ENCODE measurements at places on chromosomes 5 and 9.

DNA sequence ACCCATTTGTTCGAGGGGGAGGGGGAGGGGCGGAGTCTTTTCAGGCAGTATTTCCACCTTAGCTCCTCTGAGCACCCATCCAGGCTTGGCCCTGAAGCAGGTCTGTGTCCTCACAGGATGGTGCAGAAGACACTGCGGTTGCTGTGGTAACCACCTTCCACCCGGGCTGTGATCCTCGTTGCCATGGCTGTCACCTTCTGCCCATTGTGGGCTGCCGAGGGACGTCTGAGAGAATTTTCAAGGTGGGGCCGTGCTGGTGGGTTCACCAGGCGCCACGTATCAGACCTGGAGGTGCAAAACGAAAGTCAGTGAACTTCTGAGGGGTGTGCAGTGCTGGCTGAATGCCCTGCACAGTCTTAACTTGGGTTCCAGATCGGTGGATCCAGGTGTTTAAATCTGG is 26.7 kb downstream of the POLR1E start:
- DNase-seq, result no peak

GRCh38 chr9:105656131-105656921 is 5.9 kb upstream of the TAL2 start:
- peak; percentile 14 for DNase-seq

GRCh38 chr5:42912184-42912798 is 100.6 kb upstream of the SELENOP start:
- DNase-seq, result peak; percentile 35

DNA sequence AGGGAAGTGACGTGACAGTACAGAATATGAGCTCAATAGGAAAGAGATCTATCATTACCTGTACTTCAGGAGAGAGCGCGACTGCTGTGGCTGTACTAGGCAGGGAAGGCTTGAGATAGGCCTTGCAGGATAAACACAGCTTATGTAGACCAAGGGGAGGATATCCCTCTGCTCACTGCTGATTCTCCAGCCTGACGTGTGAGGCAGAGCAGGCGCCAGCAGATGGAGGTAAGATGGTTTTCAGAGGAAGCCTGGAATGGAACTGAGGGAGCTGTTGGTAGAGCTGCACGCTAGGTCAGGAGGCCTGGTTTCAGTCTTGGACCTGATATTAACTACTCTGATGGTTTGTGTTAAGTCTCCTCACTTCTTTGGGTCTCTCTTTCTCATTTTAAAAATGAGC is 291.4 kb downstream of the YTHDC2 start:
- no peak for DNase-seq

- DNase-seq, result no peak
Observed at GRCh38 chr5:36641431-36641830, 35.0 kb downstream of the SLC1A3 start.

DNA sequence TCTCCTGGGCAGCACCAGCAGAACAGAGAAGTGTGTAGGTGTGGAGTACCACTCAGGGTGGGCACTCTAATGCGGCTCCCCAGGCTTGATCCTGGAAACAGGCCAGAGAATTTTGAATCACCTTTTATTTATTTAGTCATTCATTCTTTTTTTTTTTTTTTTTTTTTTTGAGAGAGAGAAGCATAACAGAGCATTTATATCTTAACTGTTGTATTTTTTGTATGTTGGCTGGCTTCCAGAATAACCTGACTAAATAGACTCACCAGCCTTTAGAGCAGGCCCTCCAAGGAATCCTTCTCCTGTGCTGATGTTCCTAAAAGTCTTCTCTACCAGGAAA is 153.4 kb downstream of the PIK3R1 start:
- no peak for DNase-seq

DNA sequence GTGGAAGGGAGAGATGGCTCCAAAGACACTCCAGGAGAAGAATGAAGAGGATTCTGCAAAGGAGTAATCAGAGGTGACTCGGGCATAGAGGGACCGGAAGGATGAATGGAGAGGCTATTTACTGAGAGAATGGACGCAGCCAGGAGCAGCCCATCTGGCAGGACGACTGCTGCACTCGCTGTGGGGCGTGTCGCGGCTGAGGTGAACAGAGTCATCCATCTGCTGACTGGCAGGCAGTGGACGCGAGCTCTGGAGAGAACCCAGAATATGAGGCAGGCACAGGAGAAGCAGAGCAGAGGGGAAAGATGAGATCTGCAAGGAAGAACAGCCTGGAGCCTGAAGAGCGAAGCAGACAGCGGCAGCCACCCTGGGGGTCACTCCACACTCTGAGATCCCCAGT is 16.4 kb downstream of the FGF1 start:
- DNase-seq, result no peak

GRCh38 chr9:77896269-77896937 is 135.2 kb downstream of the GNAQ start:
- no peak for DNase-seq

- DNase-seq, result no peak
Observed at GRCh38 chr9:1456301-1457024, 406.3 kb downstream of the DMRT2 start.

DNA sequence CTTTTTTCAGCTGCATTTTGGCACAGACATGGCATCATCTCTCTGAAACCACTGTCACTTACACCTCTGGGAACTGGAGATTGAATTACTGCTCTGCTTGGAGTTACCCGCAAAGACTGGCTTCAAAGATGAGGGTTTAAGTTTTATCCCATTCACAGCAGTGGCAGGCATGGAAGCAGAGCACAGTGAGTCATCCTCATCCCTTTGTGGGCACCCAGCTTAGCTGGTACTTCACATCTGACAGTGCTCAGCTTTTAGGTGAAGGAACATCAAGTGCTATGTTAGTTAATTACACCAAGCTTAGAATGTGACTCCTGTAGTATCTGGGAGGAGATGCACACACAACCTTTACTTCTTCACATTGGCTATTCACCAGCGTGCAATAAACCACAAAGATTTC is 24.8 kb upstream of the ALDH1A1 start:
- DNase-seq, result no peak

GRCh38 chr5:1099926-1100663 is 11.8 kb downstream of the SLC12A7 start:
- DNase-seq, result no peak

DNA sequence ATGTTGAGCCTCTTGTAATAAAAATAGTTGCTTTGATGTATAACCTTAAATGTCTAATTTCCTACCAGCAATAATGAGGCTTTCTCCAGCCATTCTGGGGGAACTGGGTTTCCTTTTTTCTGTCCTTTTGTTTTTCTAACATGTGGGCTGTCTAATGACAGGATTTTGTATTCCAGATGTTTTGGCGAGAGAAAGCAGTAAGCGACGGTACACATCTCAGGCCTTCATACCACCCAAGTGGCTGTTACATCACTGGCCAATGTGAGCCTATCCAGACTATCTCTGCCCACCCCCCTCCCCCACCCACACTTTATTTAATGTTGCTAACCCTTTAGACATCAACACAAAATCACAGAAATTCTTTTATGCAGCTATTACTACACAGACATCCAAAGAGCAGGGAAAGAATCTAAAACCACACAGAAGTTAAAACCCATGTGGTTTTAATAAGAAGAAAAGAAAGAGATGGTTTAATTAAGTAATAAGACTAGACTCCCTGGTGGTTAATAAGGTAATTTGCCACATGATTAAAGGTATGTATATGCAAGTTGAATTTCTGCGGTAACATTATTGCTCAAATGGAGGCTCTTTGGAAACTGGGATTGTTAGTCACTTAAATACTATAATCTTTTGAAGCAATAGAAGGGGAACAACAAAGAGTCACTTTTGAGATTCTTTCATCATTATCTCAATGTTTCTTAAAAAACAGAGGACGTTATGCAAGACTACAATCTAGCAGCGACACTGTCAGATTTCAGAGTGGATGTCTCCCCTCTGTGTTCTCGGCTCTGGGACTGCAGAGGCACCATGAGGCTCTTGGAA is 365.1 kb downstream of the ENC1 start:
- DNase-seq, result no peak

DNA sequence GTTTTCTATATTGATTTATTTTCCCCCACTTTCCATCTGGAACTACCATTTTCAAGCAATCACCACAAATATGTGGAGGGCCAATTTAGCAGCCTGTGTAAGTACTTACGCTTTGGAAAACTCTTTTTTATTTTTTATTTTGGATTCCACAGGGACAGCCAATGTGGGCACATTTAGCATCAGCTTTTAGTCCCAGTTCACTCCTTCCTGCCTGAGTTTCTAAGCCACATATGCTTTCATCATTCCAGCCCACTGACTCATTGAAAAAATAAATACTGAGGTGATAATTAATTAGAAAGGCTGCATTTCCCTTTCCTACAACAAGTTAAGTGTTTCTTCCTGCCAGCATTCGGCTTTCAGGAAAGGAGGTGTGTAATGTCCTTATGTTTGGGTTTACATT is 76.8 kb downstream of the TMEM167A start:
- DNase-seq, result no peak

DNA sequence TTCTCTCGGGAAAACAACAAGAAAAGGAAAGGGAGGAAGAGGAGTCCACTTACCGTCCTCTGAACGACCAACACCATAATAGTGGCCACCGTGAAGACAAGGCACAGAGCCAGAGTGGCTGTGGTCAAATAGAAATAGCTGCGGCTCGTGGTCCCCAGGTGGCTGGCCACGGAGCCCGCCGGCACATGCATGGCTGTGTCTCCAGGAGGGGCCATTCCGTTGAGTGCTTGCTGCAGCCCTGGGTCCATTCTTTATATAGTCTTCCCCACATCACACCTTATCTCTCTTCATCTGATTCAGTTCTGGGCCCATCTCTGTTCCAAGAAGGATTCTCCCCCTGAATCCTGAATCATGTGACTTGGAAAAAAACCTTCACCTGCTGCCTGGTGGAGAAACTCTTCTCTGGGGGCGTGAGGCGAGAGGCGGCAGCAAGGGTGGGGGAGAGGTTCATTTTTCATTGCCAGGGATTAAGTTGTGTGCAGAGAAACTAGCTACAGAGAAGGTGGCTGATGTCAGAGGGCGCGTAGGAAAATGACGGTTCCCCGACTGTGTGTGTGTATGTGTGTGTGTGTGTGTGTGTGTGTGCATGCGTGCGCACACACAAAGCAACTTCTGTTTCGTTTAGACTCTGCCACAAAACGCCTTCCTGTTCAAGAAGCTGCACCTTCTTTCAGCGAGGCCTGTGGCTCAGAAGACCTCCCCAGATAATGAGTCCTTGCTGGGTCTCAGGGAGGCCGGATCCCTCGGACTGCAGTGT is at the start of gene TNFSF8:
TSS of gene TNFSF8 (minus strand) at position 536 of the 757 bp plus-strand sequence. CDS start at position 248, 288 bp downstream.
- DNase-seq, result peak; percentile 65

DNA sequence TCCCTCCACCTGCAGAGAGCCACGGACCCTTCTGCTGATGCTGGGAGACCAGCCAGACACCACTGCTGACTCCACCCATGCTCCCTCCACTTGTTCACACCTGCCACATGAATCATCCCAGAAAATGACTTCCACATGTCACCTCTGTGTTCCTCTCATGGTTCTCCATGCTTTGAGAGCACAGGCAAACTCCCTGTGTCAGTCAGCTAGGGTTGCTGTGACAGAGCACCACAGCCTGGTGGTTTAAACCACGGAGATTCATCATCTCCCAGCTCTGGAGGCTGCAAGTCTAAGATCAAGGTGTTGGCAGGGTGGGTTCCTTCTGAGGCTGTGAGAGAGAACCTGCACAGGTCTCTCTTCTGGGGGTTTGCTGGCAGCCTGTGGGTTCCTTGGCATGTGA is 381.4 kb downstream of the GADD45G start:
- DNase-seq, result no peak

- peak; percentile 16 for DNase-seq
Observed at GRCh38 chr5:82351754-82352145, 73.6 kb upstream of the RPS23 start.

DNA sequence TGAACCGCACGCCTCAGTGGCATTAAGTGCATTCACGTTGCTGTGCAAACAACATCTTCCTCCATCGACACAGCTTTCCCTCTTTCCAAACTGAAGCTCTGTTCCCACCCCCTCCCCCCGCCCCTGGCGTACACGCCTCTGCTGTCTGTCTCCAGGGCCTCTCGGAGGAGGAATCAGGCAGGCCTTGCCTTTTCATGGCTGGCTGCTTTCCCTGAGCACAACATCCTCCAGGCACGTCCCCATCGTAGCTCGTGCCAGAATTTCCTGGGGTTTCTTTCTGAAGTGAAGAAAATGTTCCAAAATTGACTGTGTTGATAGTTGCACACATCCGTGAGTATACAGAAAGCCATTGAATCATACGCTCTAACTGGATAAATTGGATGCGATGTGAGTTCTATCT is 22.3 kb upstream of the TMEM250 start:
- no peak for DNase-seq

GRCh38 chr5:453725-454481 is 10.9 kb downstream of the EXOC3 start:
- DNase-seq, result no peak

GRCh38 chr5:154112255-154112654 is 73.5 kb downstream of the MFAP3 start:
- DNase-seq, result no peak

- DNase-seq, result peak; percentile 80
Observed at GRCh38 chr9:137745541-137745991, 126.8 kb downstream of the EHMT1 start.

DNA sequence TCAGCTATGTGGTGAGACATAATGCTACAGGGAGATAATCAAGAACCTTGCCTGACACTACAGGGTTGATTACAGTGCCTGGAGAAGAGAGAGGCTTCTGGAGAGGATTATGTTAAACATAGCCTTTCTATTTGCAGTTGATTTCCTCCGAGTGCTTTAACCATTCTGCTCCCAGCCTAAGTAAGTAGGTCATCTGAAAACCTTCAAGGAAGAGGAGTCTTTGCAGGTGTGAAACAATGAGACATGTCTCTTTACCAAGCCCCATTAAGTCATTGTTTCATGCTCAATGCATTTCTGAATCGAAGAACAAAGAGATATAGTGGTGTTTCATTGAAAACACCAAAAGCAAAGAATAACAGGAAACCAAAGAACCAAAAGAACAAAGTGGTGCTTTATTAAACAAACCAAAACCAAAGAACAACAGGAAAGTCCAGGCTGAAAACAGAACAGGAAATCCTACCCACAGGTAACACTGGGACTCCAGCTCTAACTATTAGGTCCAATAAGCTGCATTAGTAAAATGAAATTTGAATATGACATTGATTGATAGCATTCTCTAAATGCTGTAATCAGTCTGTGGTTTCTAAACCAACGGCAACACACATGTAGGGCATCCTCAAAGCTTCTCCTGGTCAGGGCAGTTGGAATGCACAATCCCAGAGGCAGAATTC is 113.3 kb upstream of the SPATA31D4 start:
- DNase-seq, result no peak

DNA sequence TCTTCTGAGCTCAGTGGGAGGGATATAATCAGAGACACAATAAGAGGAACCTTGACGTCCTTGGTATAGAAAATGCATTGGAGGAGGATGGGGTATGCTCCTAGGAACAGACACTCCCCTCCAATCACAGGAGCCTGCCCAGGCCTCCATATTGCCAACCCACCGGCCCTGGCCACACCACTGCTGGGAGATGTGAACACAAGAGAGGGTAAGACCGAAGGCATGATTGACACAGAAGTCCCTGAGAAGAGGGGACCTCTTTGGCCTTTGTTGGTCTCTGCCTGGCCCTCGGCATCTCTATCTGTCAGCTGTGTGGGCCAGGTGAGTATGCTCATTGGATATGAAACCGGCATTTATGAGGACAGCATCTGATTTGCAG is 62.0 kb downstream of the CRB2 start:
- no peak for DNase-seq

- DNase-seq, result no peak
Observed at GRCh38 chr9:88236511-88237478, 98.5 kb upstream of the SPATA31C2 start.

Data from naive B cell (primary cell).